Nucleus accumbens (tissue), 56 donors: ENCODE measurements at places on chromosomes 16 and 17.

DNA sequence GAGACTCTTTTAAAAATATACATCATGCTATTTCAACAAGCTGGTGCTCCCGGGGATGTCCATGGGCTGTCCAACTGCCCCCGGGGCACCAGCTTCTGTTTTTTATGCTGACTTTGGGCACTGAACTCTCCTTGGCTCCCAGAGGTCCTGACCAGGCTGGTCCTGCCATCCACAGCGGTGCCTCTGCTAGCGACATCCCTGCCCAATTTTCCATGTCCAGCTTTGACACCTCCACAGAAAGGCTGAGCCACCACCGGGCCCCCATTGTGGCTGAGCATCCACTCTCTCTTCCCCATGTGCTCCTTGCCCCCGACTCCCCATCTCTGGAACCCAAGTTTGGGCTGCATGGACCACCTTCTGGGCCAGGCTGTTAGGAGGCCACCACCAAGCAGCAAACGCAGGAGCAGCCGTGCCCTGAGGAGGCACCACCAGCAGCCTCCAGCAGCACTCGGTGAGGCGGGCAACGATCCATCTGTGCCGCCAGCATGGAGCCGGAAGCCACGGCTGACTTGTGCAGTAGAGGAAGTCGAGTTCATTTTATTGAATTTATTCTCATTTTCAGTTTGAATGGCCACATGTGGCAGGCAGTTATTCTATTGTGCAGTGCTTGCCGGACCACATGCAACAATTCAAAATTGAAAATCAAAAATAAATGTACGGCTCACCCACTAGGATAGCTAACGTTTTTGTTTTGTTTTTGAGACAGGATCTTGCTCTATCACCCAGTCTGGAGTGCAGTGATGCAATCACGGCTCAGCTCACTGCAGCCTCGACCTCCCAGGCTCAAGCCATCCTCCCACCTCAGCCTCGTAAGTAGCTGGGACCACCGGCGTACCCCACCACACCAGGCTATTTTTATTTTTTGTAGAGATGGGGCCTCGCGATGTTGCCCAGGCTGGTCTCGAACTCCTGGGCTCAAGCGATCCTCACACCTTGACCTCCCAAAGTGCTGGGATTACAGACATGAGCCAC is 2.8 kb upstream of the MEAK7 start:
- DNase-seq, result no peak

GRCh38 chr16:55324285-55325079 is 479 bp downstream of the IRX6 start:
- no peak for DNase-seq

DNA sequence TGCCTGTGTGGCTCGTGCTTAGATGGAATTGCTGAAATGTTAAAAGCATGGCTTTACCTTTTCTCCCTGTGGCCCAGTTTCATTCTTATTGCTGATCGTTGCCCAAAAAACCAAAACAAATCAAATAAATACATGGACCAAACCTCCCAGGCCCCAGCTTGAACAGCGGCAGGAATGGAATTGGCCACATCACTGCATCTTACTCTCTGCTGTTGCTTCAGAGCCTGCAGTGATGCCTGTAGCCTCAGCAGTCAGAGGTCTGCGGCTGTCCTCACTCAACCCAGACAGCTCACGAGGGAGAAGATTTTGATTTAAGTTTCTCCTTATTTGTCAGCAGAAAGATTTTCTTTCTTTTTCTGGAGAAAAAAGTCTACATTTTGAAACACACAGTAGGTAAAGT is 91.5 kb downstream of the NPIPB11 start:
- DNase-seq, result no peak

DNA sequence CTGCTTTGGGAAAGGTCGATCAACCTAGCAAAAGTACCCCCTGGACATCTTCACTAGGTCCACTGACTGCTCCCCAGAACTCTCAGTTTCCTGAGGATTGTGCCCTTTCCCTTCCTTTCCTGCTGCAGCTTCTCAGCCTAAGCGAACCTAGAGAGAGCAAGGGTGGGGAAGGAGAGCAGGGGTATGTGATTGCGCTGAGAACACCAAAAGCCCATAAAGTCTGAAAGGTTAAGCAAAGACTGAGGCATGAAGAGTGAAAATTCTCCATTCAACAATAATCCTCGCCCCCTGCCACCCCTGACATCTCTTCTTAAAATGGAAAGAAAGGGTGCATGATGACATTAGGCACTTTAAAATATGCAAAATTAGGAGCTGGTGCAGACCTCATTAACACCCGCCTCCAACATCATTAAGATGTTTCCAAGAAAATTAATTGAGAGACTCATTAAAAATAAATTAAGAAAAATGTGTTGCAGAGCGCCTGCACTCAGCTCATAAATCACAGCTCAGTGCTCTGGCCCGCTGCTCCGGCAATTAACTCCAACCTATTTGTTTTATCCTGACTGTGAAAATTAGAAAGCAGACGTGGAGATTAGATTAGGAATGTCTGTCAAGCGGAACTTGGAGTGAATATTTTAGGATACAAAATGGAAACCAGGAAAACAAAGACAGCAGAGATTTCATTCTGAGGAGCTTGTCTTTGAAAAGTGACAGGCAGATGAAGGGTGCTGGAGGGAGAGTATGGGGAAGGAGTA is 49.1 kb upstream of the PMFBP1 start:
- DNase-seq, result no peak

DNA sequence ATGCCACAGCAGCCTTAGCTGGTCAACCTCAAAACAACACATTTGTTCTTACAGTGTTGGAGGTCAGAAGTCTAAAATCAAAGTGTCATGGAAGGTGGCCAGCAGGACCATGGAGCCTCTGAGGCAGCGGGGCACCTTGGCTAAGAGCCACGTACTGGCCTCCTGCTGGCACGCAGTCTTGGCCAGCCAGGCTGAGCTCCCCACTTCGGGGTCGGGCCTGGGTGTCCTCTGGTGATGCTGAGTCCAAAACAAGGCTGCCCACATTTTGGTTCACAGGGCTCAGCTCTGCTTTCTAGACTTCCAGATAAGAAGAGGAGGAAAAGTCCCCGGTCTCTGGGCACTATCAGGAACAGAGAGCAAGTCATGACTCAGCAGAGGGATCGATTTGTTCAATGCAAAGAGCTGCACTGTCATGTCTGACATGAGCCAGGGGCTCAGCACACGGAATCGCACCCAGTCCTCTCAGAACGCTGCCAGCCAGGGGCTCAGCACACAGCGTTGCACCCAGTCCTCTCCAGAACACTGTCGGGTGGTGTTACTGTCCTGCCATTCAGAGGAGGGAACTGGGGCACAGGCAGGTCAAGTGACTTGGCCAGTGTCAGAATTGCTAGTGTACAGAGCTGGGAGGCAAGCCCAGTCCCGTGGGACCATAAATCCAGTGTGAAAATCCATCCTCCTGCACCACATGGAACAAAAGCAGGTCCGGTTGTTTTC is 2.5 kb downstream of the LGALS9 start:
- no peak for DNase-seq

- DNase-seq, result peak; percentile 43
Observed at GRCh38 chr17:63774141-63774968, at the start of gene DDX42. TSS of gene DDX42 (plus strand) at chr17:63774170. CDS start at chr17:63787050, 12,880 bp downstream.

- no peak for DNase-seq
Observed at GRCh38 chr17:2237521-2237921, 66.1 kb downstream of the SMG6 start.

- DNase-seq, result no peak
Observed at GRCh38 chr16:80280557-80280956, 260.2 kb upstream of the DYNLRB2 start.

DNA sequence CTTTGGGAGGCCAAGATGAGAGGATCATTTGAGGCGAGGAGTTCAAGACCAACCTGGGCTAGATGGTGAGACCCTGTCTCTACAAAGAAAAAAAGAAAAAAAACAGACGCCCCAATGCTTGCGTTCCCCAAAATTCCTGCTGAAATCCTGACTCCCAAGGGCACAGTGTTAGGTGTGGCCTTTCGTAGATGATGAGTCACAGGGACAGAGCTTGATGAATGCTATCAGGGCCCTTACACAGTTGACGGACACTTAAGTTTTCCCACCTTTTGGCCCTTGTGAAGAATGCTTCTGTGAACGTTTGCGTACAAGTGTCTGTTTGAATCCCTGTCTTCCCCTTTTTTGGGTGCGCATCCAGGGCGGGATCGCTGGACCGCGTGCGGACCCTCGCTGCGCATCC is 16.5 kb upstream of the ZNF750 start:
- DNase-seq, result no peak

GRCh38 chr16:57799600-57800199 is 2.6 kb downstream of the KIFC3 start:
- DNase-seq, result no peak

DNA sequence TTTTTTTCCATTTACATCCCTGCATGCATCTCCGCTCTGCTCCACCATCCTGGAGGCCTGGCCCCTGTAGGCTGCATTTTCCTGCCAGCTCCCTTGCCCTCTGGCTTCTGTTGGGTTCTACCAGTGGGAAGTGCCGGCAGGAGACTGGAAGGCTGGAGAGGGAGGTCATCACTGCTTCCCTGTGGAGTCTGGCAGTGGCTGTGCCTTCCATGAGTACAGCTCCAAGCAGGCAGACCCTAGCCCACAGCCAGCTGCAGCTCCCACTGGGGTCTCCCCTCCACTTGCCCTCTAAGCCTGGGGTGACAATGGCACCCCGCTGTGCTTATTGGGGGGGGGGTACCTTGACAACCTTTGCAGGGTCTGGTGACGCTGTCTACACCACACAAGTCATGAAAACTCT is 37.3 kb downstream of the MMP15 start:
- DNase-seq, result no peak

DNA sequence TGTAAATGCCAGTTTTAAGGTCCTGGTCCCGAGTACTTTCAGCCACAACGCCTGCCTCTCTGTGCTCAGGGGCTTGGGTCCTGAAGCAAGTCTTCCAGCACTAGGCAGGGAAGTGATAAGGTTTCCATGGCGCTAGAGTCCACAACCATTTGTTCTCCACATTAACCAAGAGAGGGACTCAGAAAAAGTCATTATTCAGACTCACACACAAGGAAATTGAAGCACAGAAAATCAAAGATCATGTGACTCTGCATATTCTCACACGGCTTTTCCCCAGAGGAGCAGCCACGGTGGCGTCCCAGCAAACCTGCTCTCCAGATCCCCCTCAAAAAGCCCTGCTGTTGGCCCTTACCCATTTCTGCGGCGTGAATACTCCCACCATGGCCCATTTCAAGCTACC is 9.7 kb downstream of the ENPP7 start:
- no peak for DNase-seq

- DNase-seq, result no peak
Observed at GRCh38 chr17:68766640-68767039, 165.5 kb upstream of the FAM20A start.

- no peak for DNase-seq
Observed at GRCh38 chr17:79042421-79043190, 18.6 kb downstream of the C1QTNF1 start.

DNA sequence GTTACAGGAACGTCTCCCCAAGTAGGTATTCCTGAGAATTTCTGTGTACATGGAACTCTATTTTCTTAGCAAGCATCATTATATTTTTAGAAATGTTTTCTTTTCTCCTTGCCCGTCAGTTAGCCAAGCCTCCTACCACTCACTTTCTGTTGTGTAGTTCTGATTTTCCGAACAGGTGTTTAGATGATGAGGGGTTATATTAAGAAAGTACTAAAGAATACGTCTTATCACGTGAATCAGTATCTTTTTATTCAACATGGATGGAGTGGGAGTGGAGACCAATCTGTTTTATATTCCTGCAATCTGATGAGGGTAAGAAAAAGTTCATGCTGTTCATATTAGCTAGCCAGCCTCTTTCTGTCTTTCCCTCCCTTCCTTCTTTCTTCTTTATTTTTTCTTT is 29.4 kb downstream of the MSI2 start:
- DNase-seq, result no peak

DNA sequence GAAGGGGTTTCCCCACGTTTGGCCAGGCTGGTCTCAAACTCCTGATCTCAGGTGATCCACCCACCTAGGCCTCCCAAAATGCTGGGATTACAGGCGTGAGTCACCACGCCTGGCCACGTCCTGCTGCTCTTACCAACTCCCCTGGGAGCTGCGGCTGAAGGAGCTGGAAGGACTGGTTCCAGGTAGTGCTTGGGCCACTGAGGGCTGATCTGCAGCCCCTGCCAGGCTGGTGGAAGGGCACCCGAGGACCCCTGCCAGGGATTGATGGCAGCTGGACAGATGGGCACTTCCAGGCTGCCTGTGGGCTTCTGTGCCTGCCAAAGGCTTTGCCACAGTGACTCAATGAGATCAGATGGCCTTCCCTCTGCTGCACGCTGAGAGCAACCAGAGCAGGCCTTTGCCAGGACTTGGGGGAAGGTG is 2.3 kb downstream of the OXLD1 start:
- no peak for DNase-seq

DNA sequence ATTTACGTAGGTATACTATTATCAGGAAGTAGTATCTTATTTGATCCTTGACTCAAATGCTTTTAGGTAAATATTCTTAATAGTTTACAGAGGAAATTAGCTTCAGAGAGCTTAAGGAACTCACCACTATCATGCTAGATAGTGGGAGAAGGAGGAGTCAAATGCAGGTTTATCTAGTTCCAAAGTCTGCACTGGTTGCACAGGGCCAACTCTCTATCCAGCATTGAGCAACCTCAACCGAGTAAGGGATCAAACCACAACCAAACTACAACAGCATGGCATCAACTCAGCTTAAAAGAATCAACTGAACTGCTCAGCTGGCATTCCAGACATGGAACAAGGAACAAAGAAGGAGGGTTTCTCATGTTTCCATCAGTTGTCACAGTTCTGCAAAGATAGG is 306.0 kb downstream of the MAF start:
- DNase-seq, result no peak

- no peak for DNase-seq
Observed at GRCh38 chr16:10906914-10907756, 30.1 kb downstream of the CIITA start.

DNA sequence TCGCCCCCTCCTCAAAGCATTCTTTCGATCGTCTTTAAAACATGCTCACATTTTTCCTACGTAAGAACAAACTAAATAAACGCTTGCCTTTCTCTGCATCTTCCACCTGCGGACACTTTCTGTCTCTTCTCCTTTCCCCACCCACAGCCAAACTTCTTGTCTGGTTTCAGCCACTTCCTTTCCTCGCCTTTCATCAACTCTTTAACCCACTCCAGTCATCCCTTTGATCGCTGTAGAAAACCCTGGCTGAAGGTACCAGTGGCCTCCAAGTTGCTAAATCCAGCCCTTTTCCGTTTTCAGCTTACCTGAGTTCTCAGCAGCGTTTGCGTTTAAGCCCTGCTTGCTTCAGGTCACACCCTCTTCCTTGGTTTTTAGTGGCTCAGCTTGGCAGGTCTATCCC is 483 bp downstream of the RPA1 start:
- DNase-seq, result no peak

- DNase-seq, result no peak
Observed at GRCh38 chr17:49971199-49971847, 2.3 kb downstream of the DLX4 start.
